ENCODE measurements at places on chromosomes 16 and 17.

DNA sequence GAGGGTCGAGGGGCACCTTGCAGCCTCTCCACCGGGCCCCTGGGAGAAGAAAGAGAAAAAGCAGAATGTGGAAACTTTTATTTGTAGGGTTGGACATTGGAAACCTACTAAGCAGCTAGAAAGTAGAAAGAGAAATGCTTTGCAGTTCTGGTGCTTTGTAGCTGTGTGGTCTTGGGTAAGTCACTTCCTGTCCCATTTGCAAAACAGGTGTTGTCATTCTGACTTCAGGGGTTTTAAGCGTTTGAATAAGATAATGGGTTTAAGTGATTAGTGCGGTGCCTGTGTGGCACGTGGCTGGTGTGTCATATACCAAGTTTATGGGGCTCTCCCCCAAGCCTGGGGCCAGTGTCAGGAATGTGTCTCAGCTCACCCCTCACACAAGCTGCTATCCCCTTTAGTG lies 1.6 kb downstream of the CA4 start:
- no peak for DNase-seq

GRCh38 chr16:84552135-84552534 lies 47.7 kb upstream of the MEAK7 start:
- DNase-seq: no peak

- DNase-seq: no peak
Measured at GRCh38 chr17:2140683-2141082, 85.8 kb downstream of the HIC1 start.

DNA sequence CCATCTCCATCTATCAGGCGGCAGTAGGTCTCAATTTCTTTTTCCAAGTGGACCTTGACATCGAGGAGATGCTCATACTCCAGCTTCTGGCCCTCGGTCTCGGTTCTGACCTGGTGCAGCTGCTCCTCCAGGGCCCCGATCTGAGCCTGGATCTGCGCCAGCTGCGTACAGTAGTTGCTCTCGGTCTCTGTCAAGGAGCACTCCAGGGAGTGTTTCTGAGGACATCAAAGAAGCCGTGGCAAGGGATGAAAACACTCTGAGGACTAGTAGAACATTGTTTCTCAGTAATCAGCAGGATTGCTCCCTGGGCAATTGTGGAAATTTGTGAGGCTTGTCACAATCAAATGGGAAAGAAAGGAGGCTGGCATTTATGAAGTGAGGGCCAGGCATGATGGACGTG lies 5.9 kb downstream of the KRT28 start:
- no peak for DNase-seq

DNA sequence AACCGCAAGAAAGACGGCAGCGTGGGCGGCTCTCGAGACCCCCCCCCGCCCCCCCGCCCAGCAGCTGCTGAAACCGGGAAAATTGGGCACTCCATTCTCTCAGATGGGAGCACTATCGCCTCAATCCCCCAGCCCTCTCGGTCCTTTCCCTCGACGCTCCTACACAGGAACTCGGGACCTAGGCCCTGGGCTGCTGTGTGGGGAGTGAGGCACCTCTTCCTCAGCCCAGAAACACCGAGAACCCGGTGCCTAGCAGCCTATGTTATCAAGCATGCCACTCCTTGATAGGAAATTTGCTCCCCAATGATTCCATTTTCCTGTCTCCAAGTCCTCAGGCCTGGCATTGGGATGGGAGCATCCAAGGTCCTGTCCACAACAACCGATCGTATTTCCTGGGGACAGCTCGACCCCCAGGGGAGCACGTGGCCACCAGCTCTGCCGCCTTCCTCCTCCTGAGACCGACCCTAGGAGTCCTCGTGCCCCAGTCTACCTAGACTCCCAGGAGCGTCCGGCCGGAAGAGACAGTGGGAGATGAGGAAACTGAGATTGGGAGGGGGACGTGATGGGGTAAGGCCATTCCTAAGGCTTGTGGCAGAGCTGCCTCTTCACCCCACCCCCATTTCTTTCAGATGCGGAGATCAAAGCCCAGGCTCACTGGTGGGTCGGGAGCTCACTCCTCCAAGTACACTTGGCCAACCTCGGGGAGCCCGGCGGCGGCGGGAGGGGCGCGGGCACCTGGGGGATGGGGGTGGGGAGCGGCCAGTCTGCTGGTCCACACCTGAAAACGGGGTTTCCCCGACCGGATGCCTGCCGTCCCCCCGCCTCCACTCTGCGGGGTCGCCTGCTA lies 17.5 kb upstream of the CBX8 start:
- no peak for DNase-seq

- no peak for DNase-seq
Measured at GRCh38 chr17:64984181-64984580, 64.9 kb upstream of the LRRC37A3 start.

DNA sequence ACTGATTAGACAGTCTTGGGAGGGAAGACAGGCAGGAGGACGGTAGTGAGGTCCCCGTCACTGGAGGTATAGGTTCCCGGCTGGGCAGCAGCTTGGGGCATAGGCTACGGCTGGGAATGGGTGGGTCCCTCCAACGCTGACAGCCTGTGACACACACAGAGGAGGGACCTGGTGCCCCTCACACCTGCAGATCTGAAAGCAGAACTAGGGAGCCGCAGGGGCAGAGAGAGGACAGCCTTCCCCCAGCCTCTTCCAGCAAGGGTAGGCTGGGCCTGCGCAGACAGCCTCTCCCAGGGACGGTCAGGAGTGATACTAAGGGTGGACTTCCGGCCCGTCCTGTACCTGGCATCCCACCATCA lies 2.0 kb downstream of the P2RX1 start:
- DNase-seq: no peak

GRCh38 chr17:7293159-7293558 lies 1.3 kb downstream of the YBX2 start:
- no peak for DNase-seq

DNA sequence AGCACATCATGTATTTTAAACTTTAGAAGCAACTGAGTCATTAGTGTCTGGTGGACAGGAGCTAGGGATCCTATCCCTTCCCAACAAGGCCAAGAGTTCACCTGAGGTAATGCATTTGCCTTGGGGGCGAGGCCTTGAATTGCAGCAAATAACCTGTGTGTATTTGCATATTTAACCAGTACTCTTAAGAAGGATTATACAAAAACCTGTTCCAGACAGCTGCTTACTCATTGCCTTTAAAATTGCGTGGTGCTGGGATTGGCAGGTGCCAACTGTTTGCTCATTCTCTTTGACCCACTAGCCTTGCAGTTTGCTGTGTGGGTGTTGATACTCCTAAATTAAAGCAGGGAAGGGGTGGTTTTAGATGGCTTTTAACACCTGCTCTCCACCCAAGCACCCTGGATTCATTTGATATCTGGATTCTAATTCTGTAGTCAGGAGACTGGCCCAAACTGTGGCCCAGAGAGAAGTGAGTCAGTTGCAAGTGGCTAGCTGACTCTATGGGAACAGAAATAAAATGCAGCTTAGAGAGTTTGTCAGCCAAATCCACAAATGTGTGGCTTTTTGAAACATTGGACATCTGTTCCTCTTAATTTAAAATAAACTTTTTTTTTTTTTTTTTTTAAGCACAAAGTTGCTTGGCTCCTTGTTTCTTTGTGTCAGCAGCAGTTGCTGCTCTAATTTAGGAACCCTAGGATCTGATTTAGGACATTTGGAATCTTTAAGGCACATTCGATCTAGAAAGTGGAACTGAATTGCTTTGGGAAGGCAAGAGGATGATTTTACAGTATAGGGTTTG lies 46.9 kb downstream of the TUBD1 start:
- DNase-seq: no peak

DNA sequence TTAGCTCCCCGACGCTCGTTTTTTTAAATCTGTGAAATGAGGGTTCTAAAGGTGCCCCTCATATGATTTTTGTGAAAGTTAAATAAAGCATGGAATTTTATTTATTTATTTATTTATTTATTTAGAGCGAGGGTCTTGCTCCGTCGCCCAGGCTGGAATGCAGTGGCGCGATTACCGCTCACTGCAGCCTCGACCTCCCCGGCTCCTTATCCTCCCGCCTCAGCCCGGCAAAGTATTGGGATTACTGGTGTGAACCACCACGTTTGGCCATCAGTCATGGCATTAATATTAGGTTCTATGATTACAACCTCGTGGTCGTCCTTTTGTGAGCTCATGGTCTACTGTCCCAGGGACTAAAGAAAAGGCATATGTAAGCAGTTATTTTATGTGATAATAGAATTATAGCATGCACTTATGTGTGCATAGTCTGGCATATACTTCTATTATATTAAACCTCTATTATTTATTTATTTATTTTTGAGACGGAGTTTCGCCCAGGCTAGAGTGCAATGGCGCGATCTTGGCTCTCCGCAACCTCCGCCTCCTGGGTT lies 557 bp upstream of the LUC7L start:
- DNase-seq: no peak

GRCh38 chr17:14590459-14591250 lies 289.8 kb downstream of the HS3ST3B1 start:
- no peak for DNase-seq

GRCh38 chr17:74303305-74303704 lies 22.7 kb upstream of the KIF19 start:
- DNase-seq: no peak

GRCh38 chr17:33980193-33980592 lies 274.9 kb upstream of the CCL2 start:
- DNase-seq: no peak
